Neural crest cell (in vitro differentiated cells): ENCODE measurements at places on chromosomes 5 and 9. TPM values are rescaled to one million over a fixed set of nuclear protein-coding genes. Genes with fewer than 3 reads are reported as not detected.
A peak's percentile ranks its signal among the peaks of the same experiment; 100 is the strongest.

DNA sequence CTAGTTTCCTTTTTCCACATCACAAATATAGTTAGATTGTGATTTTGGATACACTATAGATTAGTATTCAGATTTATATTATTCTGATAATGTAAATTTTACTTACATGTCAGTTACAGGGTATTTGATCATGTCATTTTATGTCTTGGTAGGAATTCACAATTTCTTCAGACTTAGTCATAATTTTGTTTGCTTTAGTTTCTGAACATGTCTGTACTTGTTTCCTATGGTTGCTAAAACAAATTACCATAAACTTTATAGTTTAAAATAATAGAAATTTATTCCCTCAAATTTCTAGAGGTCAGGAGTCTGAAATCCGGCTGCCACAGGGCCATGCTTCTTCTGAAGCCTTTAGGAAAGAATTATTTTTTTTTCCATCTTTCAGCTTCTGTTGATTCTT is 1817.2 kb upstream of the CDH9 start:
- no peak for DNase-seq

GRCh38 chr9:129584136-129584535 is 36.8 kb downstream of the C9orf50 start:
- DNase-seq: peak; percentile 57

DNA sequence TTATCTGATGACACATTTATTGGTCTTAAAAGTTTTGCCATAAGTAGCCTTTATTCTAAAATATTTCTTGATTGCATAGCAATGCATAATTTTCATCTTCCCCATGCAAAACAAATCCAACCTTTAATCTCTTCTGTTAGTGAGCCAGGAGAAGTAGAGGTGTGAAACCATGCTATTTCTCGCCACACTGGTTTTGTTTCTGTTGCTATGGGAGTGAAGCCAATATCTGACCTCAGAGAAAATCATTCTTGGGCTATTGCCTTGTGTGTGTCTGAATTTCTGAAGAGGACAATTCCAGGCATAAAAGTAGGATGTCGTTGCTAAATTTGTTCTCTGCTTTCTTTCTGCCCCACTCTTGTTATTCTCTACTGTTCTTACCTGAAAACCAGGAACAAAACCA is 183.6 kb downstream of the PTTG1 start:
- DNase-seq: no peak

- DNase-seq: no peak
Observed at GRCh38 chr5:172823840-172824362, 10.2 kb upstream of the ERGIC1 start.

DNA sequence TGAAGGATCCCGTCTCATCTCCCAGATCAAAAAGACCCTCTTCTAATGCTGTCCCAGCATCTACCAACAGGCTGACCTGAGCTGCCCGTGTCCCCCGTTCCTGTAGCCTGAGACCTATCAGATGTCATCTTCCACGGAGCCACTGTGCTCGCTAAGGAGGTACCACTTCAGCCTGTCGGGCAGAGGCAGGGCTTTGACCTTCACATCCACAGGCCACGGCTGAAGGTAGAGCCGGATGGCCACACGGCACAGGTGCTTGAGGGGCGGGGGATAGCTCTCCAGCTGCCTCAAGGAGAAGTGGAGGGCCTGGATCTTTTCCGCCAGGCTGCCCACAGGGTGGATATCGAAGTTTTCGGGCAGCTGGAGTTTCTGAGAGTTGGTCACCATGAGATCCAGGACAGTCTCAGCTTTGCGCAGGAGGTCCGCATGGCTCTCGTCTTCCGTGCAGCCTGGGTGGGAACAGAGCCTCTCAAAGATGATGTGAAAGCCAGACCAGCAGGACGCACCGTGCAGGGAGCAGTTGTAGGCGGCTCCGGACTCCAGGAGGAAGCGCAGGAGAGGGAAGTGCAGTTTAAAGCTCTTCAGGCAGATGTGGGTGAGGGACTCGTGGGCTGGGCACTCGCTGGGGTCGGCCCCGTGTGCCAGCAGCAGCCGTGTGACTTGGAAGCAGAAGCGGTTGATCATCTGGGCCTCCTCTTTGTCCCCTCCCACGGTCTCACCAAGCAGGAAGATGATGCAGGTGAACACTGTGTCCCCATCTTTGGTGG is 4.1 kb downstream of the ASB6 start:
- DNase-seq: no peak

DNA sequence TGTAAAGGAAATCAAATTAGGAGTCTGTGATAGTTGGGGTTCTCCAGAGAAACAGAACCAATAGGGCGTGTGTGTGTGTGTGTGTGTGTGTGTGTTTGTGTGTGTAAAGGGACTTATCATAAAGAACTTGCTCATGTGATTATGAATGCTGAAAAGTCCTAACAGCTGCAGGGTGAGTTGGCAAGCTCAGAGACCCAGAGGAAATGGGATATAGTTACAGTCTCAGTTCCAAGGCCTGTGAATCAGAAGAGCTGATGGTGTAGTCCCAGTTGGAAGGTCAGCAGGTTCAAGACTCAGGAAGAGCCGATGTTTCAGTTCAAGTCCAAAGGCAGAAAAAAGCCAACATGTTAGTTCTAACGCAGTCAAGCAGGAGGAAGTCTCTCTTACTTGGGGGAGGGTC is 214.2 kb downstream of the ELAVL2 start:
- DNase-seq: no peak

- DNase-seq: peak; percentile 81
Observed at GRCh38 chr5:17216176-17216973, 1.1 kb upstream of the BASP1 start.

GRCh38 chr5:40667161-40667663 is 12.5 kb upstream of the PTGER4 start:
- no peak for DNase-seq

DNA sequence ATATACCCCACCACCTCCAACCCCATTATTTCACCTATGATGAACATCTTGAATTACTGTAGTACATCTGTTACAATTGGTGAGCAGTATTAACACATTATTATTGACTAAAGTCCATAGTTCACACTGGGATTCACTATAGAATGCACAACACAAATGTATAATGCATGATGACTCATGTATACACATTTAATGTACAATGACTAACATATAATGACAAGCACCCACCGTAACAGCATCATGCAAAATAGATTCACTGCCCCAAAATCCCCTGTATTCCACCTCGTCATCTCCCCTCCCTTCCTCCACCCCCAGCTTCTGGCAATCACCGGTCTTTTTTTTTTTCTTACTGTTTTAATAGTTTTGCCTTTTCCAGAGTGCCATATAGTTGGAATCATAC is 47.1 kb upstream of the NEK6 start:
- no peak for DNase-seq

DNA sequence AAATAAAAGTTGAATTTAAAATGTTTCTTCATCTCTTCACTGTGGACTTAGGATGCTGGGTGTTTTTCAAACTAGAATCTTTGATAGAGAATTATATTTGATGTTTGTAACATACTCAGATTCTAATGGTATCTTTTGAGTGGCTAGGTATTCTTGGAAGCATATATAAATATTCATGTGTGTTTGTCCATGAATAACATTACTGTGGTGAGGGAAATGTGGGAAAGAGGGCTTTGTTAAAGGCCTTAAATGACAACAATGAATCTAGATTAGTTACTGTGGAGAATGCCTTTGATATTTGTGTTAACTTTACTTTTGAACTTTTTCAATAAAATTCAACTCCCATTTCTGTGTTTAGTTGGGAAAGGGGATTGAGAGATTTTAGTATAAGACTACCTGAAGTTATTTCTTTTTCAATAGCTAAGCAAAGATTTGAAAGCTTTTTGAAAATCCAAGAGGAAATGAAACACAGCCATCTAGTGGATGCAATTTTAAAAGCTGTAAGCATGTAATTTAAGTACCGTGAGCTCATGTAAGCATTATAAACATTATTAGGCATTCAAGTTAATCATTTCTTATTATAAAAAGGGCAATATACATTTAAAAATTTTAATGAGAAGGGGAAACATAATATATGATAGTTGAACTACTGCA is 69.6 kb downstream of the CCDC171 start:
- DNase-seq: no peak

DNA sequence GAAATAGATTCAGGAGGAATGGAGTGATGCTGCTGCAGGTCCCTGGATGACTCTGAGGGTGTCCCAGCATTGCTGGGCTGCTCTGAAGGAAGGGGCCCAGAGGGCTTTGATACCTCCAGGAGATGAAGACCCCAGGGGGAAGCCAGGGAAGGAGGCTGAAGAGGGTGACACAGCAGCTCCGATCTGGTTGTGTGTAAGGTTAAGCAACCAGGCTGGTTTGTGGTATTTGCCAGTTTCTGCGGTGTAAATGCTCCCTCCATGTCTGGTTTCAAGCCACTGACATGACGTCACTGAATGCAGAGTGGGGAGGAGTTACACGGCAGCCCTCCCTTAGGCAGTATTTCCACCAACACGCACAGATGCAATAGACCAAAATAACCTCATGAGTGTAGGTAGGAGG is 40.0 kb upstream of the ORM1 start:
- no peak for DNase-seq

- no peak for DNase-seq
Observed at GRCh38 chr9:124758691-124759090, 12.4 kb downstream of the NR6A1 start.

DNA sequence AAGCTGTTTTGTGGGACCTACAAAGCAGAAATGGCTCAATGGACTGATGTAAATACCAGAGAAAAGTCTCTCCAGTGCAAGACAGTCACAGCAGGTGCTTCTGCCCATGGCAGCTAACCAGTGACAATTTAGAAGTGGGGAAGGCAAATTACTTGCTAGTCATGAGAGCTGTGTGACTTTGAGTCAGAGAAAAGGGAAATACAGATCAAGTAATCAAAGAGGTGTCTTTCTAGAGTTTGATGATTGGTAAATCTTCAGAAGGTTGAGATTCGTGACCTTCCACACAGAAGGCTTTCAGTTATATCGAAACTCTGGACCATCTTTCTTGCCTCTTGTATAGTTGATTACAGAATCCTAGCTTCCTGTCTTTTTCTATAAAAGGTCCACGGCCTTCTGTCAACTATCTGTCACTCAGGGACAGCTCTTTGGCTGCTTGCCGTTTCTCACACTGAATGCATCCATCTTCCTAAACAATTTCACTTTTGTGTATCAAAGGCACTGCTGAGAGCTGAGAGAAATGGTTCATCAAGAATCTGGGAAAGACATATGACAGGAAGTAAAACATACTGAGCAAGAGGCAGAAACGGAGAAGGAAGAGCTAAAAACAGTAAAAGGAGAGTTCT is 993.9 kb upstream of the ACO1 start:
- DNase-seq: no peak

Gene DMRT3
- not detected in 2 replicates for total RNA-seq

Gene GFRA3
- 8.5 and 9.7 TPM in 2 replicates for total RNA-seq

Gene RGMB
- 98.3 and 99.4 TPM in 2 replicates for total RNA-seq

Gene SUSD1
- total RNA-seq: 22.6 and 23.6 TPM in 2 replicates

Gene GLDC
- 37.4 and 37.8 TPM in 2 replicates for total RNA-seq
